NAMALWA (cell line): ENCODE measurements at places on chromosomes 1 and 21.

- no peak for DNase-seq
These were observed 786 bp upstream of the CTSK start for GRCh38 chr1:150808846-150809245.

DNA sequence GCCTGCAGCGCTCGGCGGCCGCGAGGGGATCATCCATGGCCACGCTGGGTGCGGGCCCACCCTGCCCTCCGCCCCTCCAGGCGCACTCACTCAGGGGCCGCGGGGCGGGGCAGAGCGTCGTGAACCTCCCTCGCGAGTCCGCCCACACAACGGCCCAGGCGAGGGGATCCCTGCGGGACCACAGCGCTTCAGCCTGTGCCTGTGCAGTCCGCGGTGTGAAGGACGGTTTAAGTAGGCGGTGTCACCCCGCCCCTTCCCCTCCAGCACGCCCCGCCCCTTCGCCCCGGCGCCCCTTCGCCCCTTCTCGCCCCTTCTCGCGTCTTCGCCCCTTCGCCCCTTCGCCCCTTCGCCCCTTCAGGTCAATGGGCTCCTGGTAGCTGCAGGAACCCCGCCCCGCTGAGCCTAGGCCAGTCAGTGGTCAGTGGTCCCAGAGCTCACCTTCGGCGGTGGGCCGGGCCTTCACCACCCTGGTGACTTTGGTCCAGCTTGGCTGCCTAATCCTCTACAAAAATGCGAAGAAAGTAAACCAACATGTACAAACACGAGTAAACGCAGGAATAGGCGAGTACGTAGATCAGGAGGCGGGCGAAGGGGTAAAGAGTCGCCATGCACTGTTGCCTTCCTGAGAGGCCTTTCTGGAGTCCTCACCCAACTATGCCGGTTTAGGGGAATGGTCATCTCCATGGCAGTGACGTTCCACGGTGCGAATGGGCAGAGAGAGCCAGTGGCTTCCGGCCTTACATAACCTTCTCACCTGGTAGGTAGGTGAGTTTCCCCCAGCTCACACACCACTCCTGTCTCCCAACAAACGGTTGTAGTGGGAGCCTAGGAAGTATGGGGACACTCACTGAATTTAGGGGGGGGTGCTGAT is 19.6 kb upstream of the DMRTB1 start:
- no peak for DNase-seq

- DNase-seq = no peak
These were observed 91.6 kb downstream of the GLUL start for GRCh38 chr1:182299728-182300616.

- no peak for DNase-seq
These were observed 4.8 kb upstream of the IL24 start for GRCh38 chr1:206892351-206892984.
